ENCODE measurements at places on chromosomes 7 and 10.

DNA sequence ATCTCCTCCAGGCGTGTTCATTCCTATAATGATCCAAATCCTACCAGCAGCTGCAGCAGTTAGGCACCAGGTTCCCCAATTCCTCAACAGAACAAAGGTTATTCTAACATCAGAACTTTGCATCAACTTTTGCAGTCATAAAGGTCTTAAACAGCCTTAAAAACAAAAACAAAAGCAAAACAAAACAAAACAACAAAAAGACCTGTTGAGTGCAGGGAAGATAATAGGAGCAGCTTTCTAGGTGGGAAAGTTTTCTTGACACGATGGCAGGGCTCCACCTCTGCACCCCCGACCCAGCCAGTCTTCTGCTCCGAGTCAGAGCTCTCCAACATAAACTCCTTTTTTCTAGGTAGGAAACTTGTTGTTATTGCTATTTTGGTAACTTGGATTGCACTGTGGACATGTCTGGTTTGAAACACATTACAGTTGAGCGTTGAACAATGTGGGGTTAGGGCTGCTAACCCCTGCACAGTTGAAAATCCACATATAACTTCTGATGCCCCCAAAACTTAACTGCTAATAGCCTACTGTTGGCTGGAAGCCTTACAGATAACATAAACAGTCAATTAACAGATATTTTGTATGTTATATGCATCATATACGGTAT is 77.6 kb downstream of the MTPN start:
- DNase-seq: no peak

- DNase-seq: no peak
These were observed 356.4 kb downstream of the GALNT17 start for GRCh38 chr7:71488308-71488707.

DNA sequence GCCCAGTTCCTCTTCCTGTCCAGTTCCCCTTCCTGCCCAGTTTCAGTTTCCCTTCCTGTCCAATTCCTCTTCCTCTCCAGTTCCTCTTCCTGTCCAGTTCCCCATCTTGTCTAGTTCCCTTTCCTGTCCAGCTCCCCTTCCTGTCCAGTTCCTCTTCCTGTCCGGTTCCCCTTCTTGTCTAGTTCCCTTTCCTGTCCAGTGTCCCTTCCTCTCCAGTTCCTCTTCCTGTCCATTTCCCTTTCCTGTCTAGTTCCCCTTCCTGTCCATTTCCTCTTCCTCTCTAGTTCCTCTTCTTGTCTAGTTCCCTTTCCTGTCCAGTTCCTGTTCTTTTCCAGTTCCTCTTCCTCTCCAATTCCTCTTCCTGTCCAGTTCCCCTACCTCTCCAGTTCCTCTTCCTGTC is 68.1 kb upstream of the ADCY1 start:
- DNase-seq: no peak

GRCh38 chr7:138695106-138695505 is 6.1 kb downstream of the SVOPL start:
- DNase-seq: no peak

DNA sequence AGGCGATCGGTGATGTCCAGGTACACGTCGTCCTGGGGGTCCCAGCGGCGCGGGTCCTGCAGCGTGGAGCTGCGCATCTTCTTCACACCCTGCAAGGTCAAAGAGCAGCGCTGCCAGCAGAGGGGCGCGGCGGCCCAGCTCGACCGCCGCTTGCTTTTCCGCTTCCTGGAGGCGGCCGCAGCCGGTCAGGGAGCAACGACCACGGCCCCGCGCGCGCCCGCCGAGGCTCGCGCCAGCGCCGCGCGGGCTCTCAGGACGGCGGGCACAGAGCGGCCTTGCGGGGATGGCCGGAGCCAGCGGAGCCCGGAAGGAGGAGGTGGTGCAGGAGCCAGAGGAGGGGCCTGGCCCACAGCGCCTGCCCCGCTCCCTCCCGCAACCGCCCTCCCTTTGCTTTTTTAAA is 76.4 kb upstream of the CDC14C start:
- no peak for DNase-seq

DNA sequence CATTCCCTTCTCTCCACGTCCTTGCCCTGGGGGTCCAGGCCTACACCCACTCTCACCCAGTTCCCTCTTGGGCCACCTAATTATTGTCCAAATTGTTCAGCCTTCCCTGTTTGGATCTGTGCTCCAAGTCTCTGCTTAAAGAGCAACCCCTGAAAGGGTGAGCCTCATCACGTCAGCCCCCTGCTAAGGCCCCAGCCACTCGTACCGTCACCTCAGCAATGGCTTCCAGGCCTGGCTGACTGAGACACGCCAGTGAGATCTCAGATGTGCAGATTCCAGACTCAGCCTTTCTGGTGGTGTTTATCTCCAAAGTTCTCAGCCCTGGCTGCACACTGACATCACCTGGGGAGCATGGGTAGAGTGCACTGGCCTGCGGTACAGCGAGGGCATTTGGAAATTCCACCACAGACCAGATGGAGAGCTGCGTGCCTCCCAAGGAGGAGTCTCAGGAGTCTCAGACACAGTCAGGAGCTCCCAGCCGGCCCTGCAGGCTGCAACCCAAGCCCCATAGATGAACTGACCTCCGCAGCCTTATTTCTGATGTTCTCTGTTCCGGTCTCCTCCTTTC is 87.5 kb downstream of the PRKAG2 start:
- no peak for DNase-seq

- no peak for DNase-seq
These were observed 1412.4 kb upstream of the CELF2 start for GRCh38 chr10:9605231-9605630.

GRCh38 chr7:86653919-86654659 is 10.4 kb downstream of the GRM3 start:
- DNase-seq: no peak

GRCh38 chr7:100824499-100825214 is 2.7 kb downstream of the EPHB4 start:
- DNase-seq: no peak

DNA sequence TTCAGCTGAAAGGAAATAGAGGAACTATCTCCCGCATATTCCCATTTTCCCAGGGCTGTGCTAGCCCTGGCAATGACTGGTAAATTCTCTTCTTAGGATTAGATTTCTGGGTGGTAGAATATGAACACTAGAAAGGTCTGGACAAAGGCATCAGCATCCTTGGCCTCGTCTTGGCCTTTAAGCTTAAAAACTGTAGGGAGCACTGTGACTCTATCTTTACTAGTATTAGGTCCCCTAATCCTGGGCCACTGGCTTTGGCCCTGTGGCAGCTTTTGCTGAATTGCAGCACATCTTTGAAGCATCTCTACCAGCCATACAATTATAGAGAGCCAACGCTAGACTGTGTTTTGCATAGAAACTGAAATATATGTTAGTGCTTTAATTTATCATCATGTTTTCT is 41.5 kb upstream of the EBLN1 start:
- peak; percentile 13 for DNase-seq

DNA sequence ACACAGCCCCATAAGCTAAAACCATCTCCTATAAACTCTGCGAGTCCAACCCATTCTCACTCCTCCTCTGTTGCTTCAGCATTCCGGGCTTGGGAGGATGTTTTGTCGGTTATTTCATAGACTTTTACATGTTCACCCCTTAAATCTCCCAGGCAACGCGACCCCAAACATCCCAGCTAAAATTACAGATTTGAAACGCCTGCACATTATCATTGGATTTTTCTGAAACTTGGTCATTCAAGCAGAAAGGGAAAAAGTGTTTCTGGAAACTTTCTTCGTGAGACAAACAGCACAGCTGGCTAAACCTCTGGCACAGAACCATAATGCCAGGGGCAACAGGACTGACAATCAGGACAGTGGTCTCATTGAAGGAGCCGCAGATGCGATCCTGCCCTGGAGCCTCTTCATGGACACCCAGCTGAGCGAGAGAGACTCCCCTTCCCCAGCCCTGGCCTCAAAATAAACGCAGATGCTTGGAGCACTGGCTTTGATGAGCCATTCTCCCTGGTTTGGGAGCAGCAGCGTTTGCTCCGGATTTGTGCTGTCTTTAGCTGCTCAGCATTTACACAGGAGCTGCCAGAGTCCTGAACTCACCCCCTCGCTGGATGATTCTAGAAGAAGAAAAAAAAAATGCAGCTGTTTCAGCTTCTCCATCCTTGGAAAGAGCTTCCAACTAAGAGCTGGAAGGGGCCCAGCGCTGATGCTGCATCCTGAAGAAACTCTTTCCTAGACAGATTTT is 30.1 kb downstream of the AFAP1L2 start:
- no peak for DNase-seq

DNA sequence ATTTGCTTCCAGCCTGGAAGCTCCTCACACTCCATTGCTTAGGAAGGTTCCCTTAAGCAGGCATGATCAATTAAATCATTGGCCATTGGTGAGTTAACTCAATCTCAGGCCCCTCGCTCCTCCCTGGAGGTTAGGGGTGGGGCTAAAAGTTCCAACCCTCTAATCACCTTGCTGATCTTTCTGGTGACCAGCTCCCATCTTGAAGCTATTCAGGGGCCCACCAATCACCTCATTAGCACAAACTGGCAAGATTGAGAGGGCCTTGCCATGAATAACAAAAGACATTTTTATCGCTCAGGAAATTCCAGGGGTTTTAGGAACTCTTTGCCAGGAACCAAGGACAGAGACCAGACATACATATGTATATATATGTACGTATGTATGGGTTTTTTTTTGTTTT is 58.4 kb downstream of the AGK start:
- no peak for DNase-seq

DNA sequence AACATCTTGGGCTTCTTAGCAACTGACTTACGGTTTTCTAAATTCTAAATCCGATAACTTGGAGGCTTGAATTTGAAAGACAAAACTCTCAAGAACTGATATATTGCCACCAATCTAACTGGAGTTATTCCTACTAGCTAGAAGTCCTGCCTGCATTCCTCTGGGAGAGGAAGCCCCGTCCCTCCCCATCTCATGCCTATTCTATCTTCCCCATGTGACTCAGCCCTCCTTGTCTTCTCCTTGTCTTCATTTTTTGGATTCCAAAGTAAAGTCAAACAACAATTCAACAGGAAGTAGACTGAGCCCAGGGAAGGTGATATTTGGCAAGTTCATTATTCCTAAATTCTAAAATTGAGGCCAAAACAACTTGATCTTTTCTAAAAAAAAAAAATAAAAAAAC is 587.7 kb downstream of the KCNMA1 start:
- DNase-seq: no peak

- no peak for DNase-seq
These were observed 484.0 kb upstream of the ZWINT start for GRCh38 chr10:56844978-56845529.

DNA sequence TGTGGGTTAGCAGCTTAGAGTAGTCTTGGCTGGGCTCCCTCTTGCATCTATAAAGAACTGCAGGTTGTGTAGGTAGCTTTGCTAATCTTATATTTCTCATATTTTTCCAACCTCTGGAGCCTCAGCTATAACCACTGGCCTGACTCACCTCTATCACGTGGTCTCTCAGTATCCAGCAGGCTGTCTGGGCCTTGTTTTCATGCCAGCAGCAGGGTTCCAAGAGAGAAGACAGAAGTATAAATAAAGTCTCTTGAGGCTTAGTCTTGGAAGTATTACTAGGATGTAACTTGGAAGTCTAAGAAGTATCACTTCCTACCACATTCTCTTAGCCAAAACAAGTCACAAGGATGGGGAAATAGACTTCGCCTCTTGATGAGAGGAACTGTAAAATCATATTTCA is 73.3 kb downstream of the WIPF3 start:
- DNase-seq: no peak

- no peak for DNase-seq
These were observed 392.4 kb downstream of the PLXNA4 start for GRCh38 chr7:132183781-132184380.

DNA sequence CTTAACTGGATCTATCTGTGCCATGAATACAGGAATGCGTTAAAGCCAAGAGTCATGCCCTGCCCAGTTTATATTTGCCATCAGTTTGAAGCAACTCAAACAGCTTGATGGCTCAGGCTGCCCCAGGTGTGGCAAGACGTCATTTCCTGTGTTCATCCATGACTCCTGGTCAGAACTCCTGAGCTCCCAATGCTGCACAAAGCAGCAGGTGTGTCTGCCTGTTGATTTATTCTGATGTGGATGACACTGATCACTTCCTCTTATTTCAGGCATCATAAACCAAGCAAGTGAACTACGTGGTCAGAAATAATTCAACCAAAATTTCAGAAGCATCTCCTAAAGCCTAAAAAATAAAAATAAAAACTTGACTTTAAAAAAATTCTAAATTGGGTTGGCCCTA is 68.5 kb downstream of the EZH2 start:
- no peak for DNase-seq

DNA sequence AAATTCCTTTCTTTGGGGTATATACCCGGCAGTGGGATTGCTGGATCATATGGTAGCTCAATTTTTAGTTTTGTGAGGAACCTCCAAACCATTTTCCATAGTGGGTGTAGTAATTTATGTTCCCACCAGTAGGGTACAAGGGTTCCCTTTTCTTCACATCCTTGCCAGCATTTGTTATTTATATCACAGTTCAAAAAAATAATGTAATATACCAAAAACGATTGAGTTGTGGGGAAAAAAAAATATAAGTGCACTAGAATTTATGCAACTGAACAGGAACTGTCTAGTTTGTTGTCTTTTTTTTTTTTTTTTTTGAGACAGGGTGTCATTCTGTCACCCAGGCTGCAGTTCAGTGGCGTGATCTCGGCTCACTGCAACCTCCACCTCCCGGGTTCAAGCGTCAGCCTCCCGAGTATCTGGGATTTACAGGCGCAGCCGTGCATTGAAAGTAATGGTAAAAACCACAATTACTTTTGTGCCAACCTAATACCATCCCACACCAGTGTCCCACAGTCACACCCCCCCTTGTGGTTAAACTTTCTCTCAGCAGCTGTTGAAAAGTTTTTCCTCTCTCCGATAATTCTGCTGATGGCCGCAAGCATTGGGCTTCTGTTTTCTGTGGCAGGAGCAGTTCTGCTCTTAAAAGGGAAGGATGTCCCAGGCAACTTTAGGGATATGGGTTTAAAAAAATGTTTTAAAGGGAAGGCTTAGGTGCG is 6.8 kb upstream of the LAT2 start:
- no peak for DNase-seq

DNA sequence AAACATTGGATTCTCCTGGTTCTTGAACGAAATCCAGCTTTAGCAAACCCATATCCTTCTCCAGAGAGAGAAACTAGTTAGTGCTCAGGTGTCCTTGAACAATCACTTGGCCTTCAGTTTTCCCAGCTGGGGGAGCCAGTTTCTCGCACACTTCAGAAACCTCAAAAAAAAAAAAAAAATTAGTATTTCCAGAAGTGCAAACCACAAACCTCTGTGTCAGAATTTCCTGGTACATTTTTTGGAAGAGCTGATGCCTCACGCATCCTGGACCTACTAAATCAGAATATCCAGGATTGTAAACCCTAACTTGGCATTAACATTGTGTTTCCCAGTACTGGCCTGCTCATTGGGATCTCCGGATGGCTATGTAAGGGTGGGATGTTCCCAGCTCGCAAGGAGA is 143.4 kb upstream of the EGR2 start:
- DNase-seq: no peak

- DNase-seq: no peak
These were observed 27.9 kb upstream of the SLC35G1 start for GRCh38 chr10:93865794-93866425.

GRCh38 chr7:51279391-51280023 is 37.1 kb downstream of the COBL start:
- no peak for DNase-seq
